ENCODE measurements at places on chromosomes 12 and 14.

GRCh38 chr14:105294142-105294597 lies 6.6 kb downstream of the BRF1 start:
- peak; percentile 41 for DNase-seq

- DNase-seq = no peak
These were observed 29.0 kb upstream of the PLEKHG7 start for GRCh38 chr12:92673756-92674155.

GRCh38 chr12:120225852-120226640 lies 25.1 kb upstream of the RPLP0 start:
- DNase-seq = peak; percentile 90

DNA sequence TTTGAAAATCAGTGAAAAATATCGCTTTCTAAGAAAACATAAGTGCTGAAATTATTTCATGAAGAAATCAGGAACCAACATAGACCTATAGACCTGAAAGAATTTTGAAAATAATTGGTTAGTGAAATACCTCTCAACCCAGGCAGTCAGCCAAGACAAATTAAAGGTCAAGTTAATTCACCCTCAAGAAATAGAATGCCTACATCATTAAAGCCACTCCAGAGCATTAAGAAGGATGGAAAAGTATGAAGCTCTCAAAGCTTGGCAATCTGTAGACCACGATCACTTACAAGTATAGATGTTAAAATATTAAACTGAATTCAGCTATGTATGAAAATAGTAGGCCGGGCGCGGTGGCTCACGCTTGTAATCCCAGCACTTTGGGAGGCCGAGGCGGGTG lies 48.3 kb downstream of the SFSWAP start:
- DNase-seq = no peak

DNA sequence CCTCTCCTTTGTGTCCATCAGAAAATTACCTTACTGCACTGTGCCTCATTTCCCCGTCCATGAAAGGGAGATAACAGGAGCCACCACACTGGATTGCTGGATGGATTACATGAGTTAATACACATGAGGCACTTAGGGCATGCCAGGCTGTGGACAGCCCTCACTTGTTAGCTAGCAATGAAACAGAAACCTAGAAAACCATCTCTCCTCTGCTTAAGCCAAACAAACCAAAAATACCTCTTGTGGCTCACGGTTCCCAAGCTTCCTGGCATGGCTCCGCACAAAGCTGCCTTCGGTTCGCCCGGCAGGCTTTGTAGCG lies 660 bp upstream of the HCFC2 start:
- DNase-seq = peak; percentile 8
